ENCODE measurements at places on chromosomes 2 and 18.

GRCh38 chr2:131045286-131046027, 47.8 kb downstream of the FAM168B start:
- DNase-seq = no peak

DNA sequence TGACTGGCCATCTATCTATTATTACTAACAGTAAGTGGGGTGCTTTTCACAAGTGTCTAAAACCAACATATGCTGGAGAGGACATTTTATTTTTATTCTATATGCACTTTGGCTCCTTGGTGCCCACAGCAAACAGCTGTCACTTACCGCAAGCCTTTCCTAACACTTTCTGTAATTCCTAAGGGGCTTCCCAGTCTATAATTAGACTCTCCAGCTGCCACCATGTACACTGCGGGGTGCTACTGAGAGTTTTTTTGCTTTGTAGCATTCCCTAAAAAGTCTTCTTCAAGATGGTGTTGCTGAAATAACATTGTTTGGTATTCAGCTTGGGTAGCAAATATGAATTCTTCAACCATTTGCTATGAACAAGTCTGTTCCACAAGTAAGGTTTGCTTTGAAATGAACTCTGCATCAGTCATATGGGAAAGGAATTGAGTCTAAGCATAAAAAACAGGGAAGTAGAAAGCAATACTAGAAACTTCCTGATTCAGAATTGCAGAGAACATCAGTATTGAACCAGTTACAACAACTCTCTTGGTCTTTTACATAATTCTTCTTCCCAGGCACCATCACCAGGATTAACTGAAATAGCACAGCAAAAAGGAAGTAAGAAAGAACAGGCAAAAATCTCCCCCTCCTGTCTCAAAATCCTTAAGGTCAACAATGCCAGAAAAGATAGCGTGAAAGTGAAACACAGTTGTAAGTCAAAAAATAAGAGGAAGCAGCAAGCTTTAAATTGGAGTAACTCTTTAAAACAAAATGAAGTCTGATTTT, 28.6 kb downstream of the EPB41L3 start:
- no peak for DNase-seq

GRCh38 chr2:45013229-45014015, 4.2 kb upstream of the SIX2 start:
- no peak for DNase-seq

- DNase-seq = no peak
Observed at GRCh38 chr18:8121942-8122480, 487.2 kb upstream of the RAB12 start.

- no peak for DNase-seq
Observed at GRCh38 chr2:210445116-210445707, 31.3 kb downstream of the LANCL1 start.

GRCh38 chr2:8115456-8115855, 566.4 kb upstream of the ID2 start:
- no peak for DNase-seq

- no peak for DNase-seq
Observed at GRCh38 chr2:79327460-79327859, 167.9 kb upstream of the REG3A start.

GRCh38 chr18:22603902-22604301, 186.2 kb upstream of the CTAGE1 start:
- DNase-seq = no peak

DNA sequence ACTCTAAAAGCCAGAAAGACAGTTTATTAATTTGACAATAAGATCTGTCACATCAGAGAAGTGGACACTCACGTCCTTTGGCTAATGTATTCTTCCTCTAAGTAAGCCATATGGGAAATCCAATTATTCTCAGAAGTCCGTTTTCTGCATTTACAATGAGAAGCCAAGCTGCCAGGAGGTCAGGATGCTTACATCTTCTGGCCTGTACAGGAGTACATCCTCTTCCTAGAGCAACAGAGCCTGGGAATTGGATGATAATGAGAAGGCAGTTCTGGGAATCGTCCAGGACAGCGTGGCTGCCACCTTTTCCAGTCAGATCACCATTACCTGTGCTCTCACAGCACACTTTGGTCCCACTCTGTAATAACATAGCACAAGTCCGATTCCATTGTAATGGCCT, 5.2 kb downstream of the RAPGEF4 start:
- no peak for DNase-seq

DNA sequence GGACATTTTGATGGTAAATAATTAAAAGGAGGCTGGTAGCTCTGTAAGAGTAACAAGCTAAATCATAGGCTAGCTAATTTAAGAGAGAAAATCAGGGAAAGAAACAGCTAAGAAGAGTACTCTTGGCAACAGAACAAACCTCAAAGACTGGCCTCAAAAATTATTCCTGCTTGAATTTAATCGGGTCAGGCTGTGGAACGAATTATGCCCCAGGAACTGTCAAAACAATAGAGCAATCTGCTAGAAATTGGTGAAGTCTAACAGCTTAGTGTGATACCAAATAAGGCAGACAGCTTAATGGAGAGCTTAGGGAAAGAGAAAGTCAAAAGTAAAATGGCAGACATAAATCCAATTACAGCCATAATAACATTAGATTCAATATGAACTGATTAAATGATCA, 215.7 kb downstream of the MREG start:
- DNase-seq = no peak

- no peak for DNase-seq
Observed at GRCh38 chr2:53064154-53064553, 703.5 kb upstream of the CHAC2 start.

GRCh38 chr2:20220806-20221554, 4.0 kb downstream of the SDC1 start:
- no peak for DNase-seq

DNA sequence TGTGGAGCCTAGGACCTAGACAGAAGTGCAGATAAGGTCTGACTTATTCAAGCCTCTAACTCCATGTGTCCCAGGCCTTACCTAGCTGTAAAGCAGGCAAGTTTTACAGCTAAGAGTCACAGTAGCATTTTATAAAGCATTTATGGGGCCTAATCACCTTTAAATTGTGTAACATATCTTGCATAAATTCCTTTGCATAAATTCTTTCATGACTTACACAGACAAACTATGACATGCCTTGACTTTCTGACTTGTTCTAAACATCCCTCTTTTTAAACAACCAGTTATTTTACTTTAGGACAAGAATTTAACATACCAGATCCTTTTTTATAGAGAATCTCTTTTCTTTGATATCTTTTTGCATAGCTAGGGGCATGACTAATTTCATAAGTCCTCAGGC, 1257.8 kb upstream of the NRXN1 start:
- no peak for DNase-seq

DNA sequence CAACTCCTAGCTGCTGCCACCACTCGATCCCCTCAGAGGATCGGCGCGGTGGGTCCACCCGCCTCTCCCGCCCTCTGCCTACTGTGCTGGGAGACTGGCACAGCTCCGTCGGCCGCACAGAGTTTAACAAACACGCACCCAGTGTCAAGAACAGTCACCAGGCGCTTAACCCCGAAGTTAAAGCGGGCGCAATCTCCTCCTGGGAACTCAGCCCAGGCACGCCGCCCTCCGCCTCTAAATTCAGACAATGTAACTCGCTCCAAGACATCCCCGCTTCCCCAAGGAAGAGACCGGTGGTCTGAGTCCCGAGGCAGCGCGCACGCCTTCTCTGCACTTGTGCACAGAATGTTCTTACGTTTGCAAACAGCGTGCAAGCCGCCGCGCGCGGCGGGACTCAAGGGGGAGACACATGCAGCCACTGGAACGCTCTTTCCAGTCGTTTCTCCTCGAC, 533 bp downstream of the CXCR4 start:
- DNase-seq = peak; percentile 55

- DNase-seq = no peak
Observed at GRCh38 chr2:44275927-44276303, 635 bp downstream of the SLC3A1 start.

GRCh38 chr18:9380101-9380500, 45.5 kb downstream of the TWSG1 start:
- DNase-seq = no peak

DNA sequence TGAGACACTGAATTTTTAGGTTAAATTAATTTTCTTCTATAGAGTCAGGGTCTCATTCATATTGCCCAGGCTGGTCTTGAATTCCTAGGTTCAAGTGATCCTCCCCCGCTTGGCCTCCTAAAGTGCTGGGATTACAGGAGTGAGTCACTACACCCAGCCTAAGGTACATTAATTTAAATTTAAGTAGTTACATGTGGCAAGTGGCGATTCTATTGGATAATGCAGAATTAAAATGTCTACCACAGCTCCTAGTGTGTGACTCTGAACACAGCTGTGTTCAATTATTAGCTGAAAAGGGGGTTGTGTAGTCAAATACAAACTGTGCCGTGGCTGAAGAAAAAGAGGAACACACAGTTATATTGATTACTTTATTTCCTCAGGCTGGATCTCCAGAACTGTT, 2.2 kb upstream of the CAD start:
- no peak for DNase-seq

GRCh38 chr18:13191779-13192178, 26.8 kb upstream of the LDLRAD4 start:
- DNase-seq = no peak

DNA sequence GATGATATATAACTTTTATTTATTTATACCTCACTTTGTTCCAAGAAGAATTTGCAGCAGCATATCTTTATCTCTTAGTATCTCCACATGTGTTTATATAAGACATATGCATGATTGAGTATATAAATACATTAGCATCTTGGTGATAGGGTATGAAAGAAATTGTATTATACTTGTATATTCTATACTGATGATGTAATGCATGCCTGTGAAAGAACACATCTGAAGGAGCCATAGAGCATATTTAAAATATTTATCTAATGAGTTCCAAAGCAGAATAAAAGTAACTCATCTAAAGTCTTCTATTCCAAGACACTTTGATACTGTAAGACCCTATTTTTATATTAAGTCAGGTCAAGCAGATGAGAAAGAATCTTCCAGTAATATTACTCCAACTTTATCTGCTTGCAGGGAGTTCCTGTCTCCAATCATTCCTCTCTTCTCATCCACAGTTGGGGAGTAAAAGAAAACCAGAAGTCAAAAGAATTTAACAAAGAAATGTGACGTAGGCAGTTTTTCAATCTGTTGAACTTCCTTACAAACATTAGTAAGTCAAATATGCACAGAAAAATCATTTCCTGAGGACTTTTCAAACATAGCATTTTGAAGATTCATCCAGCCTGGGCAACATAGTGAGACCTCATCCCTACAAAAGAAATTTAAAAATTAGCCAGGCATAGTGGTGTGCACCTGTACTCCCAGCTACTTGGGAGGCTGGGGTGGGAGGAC, 76.7 kb downstream of the DTNB start:
- no peak for DNase-seq

DNA sequence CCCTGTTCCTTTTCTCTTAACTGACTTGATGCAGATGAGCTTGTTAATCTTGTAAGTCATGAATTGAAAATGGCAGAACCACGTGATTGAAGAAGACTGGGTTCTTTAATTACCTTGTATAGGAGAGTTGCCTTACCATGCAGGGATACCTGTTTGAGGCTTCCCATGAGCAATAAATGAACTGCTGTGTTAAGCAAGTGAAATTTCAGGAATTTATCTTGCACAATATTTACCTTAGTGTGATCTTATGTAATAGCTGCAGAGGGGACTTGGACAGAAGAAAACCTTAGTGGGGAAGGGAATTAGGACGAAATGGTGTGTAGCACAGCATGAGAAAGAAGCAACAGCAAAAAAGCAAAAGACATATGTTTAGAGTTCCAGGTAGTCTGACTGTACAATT, 384.0 kb upstream of the TMEFF2 start:
- no peak for DNase-seq

- no peak for DNase-seq
Observed at GRCh38 chr18:5065615-5066014, 131.4 kb downstream of the AKAIN1 start.

- no peak for DNase-seq
Observed at GRCh38 chr2:240512109-240512485, 45.7 kb downstream of the ANKMY1 start.

- DNase-seq = no peak
Observed at GRCh38 chr18:67520351-67520921, 3.9 kb upstream of the DSEL start.

GRCh38 chr2:168428431-168428830, 27.6 kb upstream of the CERS6 start:
- DNase-seq = no peak

DNA sequence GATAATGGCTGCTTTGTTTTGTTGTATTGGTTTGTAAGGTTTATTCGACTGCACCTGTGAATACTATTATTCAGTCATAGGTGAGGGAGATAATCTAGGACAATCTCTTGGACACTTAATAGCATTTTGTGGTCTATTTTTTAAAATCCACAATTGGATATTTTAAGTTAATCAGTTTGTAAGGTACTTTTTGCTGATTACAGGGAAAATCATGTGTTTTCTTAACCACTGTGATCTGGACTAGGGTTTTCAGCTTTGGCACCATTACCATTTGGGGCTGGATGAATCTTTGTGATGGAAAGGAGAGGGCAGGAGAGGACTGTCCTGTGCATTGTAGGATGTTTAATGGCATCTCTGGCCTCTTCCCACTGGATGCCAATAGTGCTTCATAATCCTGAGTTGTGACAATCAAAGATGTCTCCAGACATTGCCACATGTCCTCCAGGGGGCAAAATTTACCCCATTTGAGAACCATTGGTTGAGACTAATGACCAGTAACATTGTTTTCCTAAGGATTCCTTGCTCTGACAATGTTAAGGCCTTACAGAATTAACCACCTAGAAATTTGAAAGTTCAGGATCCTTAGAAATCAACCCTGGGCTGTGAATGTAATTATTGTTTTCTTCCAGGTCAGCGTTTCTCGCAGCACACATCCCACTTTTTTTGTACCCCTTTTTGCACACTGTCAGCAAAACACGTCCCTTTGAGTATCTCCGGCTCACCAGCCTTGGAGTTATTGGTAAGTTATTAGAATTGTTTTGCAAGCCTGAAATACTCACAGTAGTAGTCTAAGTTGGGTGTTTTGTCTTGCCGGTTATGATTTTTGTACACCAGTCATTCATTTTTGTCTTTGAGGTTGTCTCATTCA, 15.6 kb downstream of the CNOT9 start:
- DNase-seq = no peak
